SW480 (cell line): ENCODE measurements at places on chromosomes 3 and 15.

DNA sequence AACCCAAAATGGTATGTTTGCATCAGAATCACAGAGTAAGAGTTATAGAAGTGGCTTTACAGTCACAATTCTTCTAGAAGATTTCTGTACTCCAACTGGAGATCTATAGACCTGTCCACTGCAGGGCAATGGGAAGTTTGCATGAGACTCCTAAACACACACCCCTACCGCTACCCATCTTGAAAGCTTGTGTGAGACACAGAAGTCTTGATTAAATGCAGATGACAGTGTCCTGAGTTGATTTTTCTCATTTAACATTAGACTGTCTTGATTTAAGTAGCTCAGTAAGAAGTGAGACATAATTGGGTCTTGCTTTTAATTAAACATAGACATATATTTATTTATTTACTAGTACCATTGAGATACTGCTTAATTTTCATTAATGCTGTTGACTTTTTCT, 54.4 kb downstream of the CD47 start:
- no peak for DNase-seq

DNA sequence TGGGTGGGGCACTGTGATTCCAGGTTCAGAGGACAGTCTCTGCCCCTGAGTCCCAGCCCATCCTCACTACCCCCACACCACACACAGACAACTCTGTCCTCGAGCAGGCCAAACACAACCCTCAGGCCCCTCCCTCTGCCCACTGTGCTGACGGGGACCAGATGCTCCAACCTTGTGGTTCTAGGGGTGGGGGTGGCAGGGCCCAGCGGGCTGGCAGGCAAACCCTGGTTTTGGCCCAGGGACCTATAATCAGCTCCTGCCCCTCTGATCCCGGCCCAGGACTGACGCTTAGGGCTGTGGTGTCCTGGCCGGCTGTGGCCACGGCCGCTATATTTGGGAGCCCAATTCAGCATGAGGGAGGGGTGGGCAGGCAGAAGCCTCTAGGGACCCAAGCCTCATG, 5.0 kb upstream of the MYL3 start:
- no peak for DNase-seq

DNA sequence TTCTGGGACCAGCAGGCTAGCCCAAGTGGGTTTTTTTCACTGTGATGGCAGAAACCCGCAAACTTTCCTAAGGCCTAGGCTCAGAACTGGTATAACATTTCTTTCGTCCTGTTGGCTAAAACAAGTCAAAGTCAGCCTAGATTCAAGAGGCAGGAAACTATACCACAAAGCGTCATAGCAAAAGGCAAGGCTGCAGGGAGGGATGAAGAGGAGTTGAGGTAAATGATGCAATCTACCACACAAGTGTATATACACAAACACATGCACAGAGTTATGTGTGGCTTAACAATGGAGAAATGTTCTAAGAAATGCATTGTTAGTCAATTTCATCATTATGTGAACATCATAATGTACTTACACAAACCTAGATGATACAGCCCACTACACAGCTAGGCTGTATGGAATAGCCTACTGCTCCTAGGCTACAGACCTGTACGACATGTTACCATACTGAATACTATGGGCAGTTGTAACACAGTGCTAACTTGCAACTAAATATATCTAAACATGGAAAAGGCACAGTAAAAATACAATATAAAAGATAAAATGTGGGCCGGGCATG, 225.6 kb downstream of the TBL1XR1 start:
- no peak for DNase-seq

- DNase-seq: no peak
These were observed 28.6 kb downstream of the DAPK2 start for GRCh38 chr15:64017591-64018163.

- no peak for DNase-seq
These were observed 410.6 kb downstream of the FOXP1 start for GRCh38 chr3:71172951-71173350.

GRCh38 chr15:70533931-70534742, 229.2 kb downstream of the UACA start:
- no peak for DNase-seq

- DNase-seq: no peak
These were observed 80.7 kb upstream of the PCSK6 start for GRCh38 chr15:101570241-101570640.

- no peak for DNase-seq
These were observed 144.2 kb upstream of the ABHD17C start for GRCh38 chr15:80550908-80551260.

DNA sequence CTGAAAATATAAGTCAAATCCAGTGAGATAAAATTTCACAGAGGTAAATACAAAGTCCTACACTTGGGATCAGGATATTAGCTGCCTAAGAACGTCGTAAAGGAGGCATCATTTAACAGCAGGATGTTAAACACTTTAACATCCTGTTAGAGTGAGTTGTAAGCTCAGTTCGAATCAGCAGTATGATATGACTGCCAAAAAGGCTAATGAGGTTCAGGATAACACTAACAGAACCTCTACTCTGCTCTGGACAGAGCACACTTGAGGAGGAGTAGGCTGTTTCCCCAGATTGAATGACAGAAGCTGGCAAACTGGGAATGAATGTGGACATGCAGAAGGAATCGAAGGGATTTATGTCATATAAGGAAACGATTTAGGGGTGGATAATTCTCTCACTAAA, 227.1 kb upstream of the CD96 start:
- no peak for DNase-seq

GRCh38 chr3:88810455-88810854, 297.0 kb upstream of the EPHA3 start:
- no peak for DNase-seq

DNA sequence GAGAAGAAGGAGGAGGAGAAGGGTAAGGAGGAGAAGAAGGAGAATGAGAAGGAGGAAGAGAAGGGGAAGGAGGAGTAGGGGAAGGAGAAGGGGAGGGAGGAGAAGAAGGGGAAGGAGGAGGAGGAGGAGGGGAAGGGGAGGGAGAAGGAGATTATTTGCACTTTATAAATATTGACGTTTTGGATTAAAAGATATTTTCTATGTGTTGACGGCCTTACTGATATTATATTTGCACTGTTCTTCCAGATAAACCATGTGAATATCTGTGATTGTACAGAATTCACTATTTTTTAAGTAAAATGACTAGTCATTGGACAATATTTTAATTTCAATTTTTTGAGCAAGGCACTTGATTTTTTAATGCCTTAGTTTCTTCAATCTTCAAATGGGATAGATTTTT, 310.5 kb upstream of the DNAJC19 start:
- no peak for DNase-seq

- no peak for DNase-seq
These were observed 362.4 kb upstream of the LRRC3B start for GRCh38 chr3:26260139-26260538.

DNA sequence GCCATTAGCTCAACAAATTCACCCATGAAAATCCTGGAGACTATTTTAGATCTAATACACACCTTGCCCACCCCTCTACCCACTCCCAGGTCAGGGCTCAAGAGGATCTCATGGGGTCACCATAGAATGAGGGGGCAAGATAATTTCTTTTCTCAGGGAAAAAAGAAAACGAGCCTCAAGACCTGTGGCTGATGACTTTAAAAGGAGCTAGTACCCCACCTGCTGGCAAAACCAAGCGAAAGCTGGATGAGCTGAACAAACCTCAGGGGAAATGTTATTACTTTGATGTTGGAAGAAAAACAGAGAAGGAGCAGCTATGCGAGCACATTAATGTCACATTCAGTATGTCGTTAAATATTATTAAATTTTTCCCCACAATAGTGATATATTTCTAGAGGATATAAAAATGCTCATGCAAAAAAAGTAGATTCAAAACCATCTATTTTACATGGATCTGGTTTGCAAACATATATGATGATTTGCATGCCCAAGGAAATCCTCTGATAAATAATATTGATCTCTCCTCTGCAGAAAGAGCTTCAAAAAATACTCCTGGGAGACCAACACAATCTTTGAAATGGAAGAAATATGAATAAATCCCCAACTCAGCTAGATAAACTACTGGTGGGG, 37.7 kb downstream of the PLD1 start:
- peak; percentile 66 for DNase-seq

GRCh38 chr3:171028779-171029232, 2.3 kb upstream of the SLC2A2 start:
- DNase-seq: peak; percentile 14

DNA sequence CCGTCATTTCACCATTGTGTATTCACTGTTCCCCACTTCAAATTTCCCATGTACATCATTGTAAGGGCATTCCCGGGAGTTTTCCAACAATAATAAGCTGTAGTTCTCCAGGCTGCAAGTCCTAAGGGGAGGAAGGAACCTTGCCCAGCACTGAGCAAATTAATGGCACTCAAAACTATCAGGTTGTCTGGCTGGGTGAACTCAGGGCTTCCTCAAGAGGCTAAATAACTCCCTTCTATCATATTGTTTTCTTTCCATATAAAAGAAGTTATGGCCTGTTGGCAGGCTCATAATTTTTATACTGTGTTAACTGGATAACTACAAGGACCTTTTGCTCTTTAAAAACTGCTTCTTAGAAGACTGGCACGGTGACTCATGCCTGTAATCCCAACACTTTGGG, 71.4 kb downstream of the SEMA6D start:
- no peak for DNase-seq

GRCh38 chr15:38781196-38781595, 216.6 kb upstream of the RASGRP1 start:
- DNase-seq: no peak

DNA sequence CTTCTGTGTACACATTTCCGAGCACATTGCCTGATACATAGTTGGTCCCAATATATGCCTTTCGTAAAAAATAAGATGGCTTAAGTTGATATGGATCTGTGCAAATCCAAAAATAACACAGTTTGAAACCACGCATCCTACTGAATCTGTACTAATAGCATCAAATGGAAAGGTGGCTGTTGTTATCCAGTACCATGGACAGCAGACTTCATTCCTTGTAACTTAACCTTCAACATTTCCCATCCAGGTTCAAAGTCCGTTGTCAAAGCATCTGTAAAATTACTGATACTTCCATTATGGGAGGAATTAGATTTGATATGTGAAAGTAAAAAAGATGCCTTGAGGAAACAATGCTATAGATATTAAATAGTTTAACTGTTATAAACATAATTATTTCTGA, 65.5 kb upstream of the C3orf49 start:
- DNase-seq: peak; percentile 19

GRCh38 chr15:101523560-101523940, 34.0 kb upstream of the PCSK6 start:
- no peak for DNase-seq

DNA sequence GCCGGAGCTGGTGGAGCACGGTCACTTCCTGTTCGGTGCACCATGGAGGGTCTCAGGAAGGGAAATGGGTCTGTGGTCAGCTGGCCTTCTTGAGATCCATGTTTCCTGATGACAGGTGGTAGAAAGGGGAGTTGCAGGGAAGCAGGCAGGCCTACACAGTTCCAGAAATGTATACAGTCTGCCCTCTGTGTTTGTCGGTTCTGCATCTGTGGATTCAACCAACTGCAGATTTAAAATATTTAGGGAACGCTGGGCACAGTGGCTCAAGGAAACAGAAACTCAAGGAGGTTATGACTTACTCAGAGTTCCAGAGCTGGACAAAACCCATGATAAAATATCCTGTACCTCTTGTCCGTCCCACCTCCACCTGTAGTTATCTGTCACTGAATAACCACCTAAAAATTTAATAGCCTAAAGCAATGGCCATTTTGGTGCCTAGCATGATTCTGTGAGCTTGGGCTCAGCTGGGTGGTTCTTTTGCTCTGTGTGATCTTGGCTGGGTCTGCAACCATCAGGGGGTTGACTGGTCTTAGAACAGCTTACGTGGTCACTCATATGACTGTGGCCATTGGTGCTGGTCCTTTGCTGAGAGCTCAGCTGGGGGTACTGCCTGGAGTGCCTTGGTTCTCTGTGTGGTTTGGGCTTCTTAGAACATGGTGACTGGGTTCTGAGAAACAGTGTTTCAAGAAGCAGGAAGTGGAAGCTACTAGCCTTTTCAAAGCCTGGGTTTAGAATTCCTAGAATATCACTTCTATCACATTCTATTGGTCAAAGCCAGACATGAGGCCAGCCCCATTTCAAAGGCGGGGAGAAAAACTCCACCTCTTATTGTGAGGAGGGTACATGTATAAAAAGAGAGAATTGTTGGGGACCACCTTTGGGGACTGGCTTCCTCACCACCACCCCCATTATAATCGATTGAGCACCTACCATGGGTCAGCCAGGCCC, 239.7 kb upstream of the BHLHE40 start:
- no peak for DNase-seq

DNA sequence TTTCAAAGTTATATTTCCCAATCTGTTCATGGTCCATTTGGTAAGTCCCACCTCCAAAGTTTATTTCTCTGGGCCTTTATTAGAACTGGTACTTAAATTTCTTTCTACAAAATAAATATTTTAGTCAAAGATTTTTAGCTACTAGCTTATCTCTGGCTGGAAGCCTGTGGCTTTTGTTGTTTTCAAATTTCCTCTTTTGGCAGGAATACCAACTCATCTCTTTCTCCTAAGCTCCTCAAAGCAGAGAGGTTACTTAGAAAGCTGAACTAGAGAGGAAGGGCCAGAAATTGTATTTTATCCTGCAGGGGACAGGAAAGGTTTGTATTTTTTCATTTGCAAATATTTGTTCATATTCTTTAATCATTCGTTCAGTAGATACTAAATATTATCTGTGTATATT, 227.8 kb downstream of the TBL1XR1 start:
- DNase-seq: no peak

GRCh38 chr15:70578196-70578595, 185.2 kb downstream of the UACA start:
- DNase-seq: no peak

DNA sequence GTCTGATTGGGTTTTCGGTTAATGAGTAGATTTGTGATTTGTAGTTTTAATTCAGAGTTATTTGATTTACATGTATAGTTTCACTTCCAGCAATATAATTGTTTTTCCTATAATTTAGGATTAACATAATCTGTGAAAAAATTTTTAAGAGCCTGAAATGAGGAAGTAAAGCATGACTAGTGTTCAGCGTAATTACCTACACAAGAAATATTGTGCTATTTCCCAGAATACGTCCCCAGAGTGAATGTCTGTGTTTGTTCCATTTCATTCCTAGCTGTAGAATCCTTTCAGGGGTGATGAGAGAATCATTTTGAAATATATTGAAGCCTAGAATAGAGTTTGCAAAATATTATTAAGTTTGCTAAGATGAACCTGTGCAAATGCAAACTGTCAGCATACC, 247.1 kb downstream of the BBX start:
- DNase-seq: no peak
